Activated T-cell treated with anti-CD3 and anti-CD28 coated beads for 1 hour (primary cell): ENCODE measurements at places on chromosomes 7 and 10.

DNA sequence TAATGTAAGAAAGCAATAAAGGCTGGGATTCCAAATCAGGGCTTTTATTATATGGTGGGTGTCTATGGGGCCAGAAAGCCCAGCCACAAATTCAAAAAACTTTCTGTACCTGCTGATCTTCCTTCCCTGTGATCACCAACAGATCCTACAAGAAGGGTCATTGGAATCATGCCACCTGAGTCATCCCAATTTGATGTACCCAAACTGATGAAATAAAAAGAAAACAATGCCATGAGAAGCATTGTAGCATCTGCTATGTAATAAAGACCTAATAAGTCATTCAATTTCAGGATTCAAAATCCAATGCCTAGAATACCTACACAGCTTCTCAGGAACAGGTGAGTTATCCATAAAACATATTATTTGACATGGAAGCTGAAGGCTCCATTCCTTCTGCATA, 228.8 kb downstream of the DKK1 start:
- DNase-seq = no peak

GRCh38 chr10:124152139-124153022, 59.0 kb upstream of the CHST15 start:
- DNase-seq = no peak

DNA sequence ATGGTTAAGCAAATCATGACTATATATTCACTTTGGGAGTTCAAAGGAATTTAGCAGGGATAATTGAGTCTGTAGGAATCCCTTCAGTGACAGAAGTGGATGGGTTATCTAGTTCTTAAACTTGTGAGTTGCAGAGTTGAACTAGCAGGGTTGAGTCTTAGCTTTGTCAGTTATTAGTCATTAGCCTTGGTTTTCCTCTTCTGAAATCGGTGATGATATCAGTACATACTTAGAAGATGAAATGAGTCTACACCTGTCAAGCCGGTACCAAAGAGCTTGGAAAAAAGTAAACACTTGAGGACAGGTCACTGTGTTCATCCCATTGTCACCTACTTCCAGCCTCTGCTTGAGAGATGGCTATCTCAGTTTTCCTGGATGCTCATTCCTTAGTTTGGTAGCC, 73.5 kb downstream of the BUB3 start:
- DNase-seq = no peak

DNA sequence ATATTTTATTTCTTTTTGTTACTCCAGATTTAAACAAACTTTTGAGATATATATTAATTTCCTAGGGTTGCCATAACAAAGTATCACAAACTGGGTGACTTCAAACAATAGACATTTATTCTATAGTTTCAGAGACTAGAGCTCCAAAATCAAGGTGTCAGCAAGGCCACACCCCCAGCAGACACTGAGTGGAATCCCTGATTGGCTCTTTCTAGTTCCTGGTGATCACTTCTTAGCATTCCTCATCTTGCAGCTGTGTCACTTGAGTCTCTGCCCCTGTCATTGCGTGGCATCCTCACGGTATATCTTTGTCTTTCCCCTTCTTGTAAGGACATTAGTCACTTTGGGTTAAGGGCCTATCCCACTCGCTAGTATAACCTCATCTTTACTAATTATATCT, 7.6 kb upstream of the SLC26A3 start:
- DNase-seq = no peak

DNA sequence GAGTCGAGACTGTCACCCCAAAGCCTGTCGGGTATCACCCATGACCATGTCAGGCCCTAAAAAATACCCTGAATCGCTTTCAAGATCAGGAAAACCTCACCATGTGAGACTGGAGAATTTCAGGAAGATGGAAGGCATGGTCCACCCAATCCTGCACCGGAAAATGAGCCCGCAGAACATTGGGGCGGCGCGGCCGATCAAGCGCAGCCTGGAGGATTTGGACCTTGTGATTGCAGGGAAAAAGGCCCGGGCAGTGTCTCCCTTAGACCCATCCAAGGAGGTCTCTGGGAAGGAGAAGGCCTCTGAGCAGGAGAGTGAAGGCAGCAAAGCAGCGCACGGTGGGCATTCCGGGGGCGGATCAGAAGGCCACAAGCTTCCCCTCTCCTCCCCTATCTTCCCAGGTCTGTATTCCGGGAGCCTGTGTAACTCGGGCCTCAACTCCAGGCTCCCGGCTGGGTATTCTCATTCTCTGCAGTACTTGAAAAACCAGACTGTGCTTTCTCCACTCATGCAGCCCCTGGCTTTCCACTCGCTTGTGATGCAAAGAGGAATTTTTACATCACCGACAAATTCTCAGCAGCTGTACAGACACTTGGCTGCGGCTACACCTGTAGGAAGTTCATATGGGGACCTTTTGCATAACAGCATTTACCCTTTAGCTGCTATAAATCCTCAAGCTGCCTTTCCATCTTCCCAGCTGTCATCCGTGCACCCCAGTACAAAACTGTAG, 176.2 kb downstream of the RTKN2 start:
- no peak for DNase-seq

- DNase-seq = no peak
These were observed 32.4 kb upstream of the VKORC1L1 start for GRCh38 chr7:65840446-65840845.

DNA sequence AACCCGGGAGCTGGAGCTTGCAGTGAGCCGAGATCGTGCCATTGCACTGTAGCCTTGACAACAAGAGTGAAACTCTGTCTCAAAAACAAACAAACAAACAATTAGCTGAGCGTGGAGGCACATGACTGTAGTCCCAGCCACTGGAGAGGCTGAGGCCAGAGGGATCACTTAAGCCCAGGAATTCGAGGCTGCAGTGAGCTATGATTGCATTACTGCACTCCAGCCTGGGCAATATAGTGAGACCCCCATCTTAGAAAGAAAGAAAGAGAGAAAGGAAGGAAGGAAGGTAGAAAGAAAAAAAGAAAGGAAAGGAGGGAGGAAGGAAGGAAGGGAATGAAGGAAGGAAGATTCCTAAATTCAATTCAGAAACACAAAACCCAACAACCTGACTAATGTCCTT, 141.3 kb upstream of the TNRC18 start:
- no peak for DNase-seq

DNA sequence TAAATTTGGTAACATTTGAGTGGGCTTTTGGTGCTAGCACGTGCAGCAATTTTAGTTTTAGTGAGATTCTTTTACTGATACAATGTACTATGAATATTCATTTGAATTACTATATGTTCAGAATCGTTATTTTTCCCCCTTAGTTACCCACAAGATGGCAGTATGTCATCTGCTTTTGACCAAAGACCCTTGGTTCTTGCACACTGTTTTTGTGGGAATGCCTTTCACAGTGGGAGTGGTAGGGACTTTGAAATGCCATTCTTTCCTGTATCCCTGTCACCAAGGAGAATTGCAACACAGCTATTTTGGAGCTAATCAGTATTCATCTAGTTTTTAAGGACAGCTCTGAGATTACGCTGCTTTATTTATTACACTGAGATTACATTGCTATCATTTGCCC, 40.6 kb downstream of the SEC23IP start:
- DNase-seq = no peak

DNA sequence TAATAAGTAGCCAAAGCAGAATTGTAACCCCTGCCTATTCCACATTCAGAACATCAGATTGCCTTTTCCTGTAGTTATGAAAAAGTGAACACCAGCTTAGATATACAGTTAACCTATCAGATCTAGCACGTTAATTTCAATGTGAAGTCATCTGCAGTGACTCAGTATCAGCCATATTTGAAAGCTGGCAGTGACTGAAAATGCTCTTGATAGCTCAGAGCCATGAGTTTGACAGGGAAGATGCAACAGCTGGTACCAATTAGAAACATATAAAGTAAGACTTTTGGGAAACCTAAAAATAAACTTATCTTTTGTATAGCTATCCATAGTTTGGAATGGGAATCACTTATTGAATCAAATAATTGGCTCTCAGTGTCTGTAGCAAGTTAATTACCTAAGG, 284.1 kb upstream of the NPSR1 start:
- no peak for DNase-seq

DNA sequence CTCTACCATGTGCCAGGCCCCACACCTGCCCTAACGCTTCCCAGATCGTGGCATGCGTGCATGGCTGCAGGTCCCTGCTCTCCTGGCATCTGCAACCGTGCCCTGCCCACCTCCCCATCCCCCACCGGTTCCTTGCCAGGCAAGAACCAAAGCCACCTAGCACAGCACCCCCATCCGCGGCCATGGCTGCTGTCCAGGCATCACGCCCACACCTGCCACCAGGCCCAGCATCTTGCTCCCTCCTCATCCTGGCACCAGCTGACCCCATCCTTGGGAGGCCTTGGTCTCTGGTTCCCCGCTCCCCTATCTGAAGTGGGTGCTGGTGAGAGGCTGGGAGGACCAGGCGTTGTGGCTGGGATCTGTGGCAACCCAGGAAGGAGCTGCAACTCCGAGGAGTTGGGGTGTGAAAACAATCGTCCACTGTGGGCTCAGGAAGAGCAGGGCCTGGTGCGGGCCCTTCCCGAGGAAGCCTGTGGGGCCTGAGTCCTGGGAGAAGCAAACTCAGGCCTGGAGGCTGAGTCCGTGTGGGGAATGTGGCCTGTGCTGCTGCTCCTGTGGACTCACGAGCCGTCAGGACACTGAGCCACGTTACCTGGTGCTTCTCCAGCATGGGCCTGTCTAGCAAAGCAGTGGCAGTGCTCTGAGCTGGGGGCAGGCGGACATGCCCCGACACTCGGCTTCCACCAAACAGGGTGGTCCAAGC, 417.1 kb downstream of the DNAJB6 start:
- DNase-seq = no peak

DNA sequence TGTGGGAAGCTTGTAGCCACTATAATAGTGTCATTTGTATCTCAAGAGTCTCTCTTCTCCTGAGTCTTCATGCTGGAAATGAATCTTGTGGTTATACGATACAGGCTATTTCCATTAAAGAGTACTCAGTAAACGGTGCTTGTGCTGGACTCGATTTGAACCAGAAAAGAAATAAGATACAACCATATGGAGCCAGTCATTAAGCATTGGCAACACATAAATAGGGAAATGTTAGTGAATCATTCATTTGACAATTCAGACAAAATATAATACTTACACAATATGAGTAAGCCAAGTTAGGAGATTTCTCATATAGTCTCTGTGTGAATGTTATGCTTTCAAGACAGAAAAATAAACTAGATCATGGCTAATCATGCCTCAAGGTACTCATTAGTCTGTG, 356.8 kb downstream of the PLXDC2 start:
- no peak for DNase-seq

GRCh38 chr10:109919220-109919619, 4.1 kb downstream of the XPNPEP1 start:
- DNase-seq = no peak

DNA sequence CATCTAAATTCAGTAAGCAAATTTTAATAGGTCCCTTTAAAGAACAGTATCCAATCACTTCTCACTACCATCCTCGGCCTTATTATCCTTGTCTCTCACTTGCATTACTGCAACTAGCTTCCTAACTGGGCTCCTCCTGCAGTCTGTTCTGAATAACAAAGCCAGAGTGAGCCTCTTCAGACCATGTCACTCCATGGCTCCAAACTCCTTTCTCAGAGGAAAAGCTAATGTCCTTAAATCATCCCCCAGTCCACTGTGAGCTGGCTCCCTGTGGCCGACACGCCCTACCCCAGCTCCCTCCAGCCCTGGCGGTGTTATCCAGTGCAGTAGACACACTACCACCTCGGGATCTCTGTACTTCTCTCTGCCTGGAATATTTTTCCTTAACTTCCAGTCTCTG, 80.0 kb downstream of the EPC1 start:
- DNase-seq = no peak

- DNase-seq = no peak
These were observed 26.4 kb downstream of the KIAA1549 start for GRCh38 chr7:138954545-138955475.

DNA sequence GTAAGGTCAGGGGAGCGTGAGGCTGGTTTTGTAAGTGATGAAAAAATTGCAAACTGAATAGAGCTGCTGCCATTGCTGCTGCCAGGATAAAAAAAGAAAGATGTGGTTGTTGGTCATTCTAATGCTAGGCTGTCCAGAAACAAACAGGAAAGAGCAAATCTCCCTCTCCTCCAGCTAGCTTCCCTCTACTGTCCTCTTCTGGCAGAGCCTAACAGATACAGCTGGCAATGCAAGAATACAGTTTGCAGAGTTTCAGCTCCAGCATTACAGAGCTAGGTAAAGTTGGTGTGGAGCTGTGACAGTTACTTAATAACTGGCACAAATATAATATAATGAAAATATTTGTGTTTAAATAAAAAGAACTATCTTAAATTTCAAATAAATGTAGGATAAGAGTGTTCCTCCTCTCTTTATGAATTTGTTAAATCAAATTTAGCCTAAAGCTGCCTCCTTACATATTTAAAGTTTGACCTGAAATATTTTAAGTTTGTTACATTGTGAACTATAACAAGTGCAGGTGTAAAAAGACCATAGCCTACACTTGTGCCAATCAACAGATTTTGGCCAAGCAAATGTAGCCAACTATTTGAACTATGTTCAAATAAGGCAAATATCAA, 407.7 kb downstream of the SH2D4B start:
- DNase-seq = no peak

- DNase-seq = no peak
These were observed 10.8 kb upstream of the ZNF862 start for GRCh38 chr7:149827089-149827981.

DNA sequence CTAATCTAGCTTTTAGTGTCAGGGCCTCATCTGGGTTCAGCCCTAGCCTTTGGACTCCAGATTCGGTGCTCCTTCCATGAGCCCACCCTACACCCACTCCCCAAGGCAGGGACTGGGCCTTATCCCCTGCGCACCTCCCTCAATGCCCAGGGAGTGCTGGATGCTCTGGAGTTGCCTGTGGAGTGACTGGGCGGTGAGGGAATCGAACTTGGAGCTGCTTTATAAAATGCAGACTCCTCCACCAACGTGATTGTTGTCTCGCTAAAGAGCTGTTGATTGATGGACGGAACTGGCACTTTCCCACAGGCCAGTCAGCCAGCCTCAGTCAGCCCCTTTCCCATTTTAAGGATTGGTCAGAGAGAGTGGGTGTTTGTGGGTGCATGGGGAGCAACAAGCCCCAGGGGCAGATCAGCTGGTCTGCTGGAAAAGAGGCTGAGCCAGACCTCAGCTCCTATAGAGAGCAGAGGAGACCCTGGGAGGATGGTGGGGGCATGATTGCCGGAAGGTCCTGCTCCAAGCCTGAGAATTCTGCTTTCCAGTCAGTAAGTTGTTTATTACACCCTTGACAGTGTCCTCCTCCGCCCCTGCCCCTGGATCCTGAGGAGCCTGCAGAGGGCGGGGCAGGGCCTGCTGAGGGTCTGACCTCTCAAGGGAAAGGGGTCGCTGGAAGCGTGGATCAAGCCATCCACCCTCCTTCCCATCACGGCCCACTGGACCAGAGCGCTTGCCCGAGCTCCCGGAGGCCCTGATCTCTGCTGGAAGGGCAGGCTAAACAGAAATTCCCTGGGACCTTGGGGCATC, 16.7 kb downstream of the UNC5B start:
- no peak for DNase-seq

- DNase-seq = no peak
These were observed 148.0 kb upstream of the SH2B2 start for GRCh38 chr7:102138676-102139075.

DNA sequence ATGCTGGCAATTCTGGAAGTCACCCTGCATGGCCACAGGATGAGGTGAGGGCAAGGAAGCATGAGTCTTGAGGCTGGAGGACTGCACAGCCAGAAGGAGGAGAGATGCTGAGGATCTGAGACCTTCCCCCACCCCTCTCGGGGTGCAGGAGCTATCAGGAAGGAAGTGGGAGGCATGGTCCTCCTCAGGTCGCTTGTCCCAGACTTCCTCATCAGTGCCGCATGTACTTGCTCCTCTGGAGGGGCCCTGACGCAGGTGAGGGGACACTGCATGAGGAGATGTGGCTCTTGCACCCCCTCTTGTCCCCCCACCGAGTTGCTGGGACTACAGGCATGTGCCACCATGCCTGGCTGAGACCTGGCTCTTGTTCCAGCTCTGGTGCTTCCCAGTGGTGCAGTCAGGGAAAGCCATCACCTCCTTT, 5.7 kb upstream of the ZMIZ1 start:
- DNase-seq = no peak
